Activated CD8-positive, alpha-beta T cell treated with anti-CD3 and anti-CD28 coated beads for 36 hours (primary cell): ENCODE measurements at places on chromosomes 7 and 10.
A peak's percentile ranks its signal among the peaks of the same experiment; 100 is the strongest.

GRCh38 chr7:38229386-38229785, 44.0 kb downstream of the TARP start:
- no peak for DNase-seq

GRCh38 chr10:95941115-95941514, 33.3 kb downstream of the CC2D2B start:
- DNase-seq: no peak

GRCh38 chr7:68433462-68434070, 1164.7 kb upstream of the AUTS2 start:
- no peak for DNase-seq

- no peak for DNase-seq
Measured at GRCh38 chr10:114631090-114631665, 26.9 kb downstream of the ABLIM1 start.

DNA sequence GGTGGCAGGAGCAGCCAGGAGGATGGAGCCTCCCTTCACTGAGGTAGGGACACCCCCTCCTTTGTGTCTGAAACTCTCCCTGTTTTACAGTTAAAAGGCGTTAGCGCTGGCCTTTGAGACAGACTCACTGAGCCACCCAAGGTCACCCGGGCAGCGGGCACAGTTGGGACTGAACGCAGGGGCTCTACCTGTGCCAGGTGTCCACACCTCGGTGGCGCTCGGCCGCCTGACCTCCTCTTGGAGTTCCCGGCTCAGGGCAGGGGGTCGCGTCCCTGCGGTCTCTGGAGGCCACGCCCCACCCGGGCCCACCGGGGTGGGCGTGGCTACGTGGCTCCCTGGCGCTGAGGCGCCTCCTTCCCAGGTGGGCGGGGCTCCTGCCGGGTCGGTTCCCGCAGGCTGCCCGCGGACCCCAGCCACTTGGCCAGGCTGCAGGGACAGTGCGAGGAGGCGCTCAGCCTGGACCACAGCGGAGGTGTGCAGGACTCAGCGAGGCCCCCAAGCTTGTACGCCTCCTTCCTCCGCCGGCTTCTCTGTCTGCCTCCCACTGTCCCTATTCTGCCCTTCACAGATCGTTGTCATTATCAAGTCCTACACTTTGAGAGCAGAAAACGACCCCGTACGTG, 39.9 kb upstream of the LEP start:
- no peak for DNase-seq

DNA sequence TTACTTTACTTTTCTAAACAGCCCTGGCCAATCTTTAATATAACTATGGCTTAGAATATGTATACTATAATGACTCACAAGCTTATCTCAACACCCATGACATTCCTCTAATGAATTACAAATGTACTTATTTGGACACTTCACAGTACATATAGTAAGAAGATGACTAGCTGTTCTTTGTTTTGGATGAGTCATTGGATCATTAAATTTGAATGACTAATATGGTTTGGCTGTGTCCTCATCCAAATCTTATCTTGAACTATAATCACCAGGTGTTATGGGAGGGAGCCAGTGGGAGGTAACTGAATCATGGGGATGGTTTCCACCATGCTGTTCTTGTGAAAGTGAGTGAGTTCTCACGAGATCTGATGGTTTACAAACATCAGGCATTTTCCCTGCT, 807.5 kb upstream of the SORCS1 start:
- DNase-seq: no peak

- DNase-seq: peak; percentile 4
Measured at GRCh38 chr10:31299119-31299518, 19.9 kb upstream of the ZEB1 start.

GRCh38 chr7:146781352-146782116, 664.9 kb downstream of the CNTNAP2 start:
- DNase-seq: no peak

GRCh38 chr10:75032119-75032518, 79.3 kb upstream of the SAMD8 start:
- DNase-seq: no peak
